ENCODE measurements at places on chromosomes 5 and 9.

- H3K4me1 ChIP-seq, result no peaks in the 10 kb centered on the region
- peaks cover 1% of the 10 kb centered on the region for H3K27me3 ChIP-seq
- H3K4me3 ChIP-seq, result no peak overlapping the region
- no peaks in the 10 kb centered on the region for H3K36me3 ChIP-seq
Measured at GRCh38 chr5:167964529-167964928, 326.9 kb upstream of the WWC1 start.

- H3K4me3 ChIP-seq, result no peak overlapping the region
- H3K27ac ChIP-seq, result no peak overlapping the region
- no peaks in the 10 kb centered on the region for H3K36me3 ChIP-seq
- H3K4me1 ChIP-seq, result no peaks in the 10 kb centered on the region
- DNase-seq, result no peak
Measured at GRCh38 chr5:12272389-12272788, 368.1 kb upstream of the CTNND2 start.

DNA sequence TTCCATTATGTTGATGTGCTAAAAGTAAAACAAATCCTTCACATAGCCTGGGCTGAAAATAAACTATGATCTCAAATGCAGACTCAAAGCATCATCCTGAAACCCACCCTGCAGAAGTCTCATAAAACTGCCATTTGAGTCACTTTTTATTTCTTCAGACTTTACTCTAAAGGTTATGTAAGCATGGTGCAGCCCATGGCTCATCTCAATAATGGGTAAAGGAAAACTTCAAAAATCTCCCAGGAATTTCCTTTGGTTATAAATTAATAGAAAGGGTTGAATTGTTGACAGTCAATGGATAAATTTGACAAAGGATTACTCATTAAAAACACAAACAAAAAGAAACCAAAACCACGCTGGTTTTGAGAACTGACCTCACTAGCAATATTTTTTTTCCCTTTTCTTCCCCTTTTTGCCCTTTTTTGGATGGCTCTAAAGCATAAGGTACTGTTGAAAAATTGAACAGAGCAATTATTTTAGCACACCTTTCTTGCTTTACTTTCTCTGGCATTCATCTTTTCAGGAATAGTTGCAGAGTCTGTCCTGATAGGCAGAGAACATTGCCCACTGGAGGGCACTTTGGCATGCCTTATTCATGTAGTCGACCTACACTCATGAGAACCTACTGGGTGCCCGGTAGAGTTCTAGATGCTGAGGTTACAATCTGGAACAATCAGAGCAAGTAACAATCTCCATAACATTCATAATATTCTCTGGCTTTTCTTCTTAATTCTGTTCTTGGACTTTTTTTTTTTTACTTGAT, 191.4 kb downstream of the TMEM167A start:
- no peak for DNase-seq
- H3K4me1 ChIP-seq, result peaks cover 34% of the 10 kb centered on the region
- no peaks in the 10 kb centered on the region for H3K36me3 ChIP-seq
- no peaks in the 10 kb centered on the region for H3K27me3 ChIP-seq
- no peak overlapping the region for H3K27ac ChIP-seq

DNA sequence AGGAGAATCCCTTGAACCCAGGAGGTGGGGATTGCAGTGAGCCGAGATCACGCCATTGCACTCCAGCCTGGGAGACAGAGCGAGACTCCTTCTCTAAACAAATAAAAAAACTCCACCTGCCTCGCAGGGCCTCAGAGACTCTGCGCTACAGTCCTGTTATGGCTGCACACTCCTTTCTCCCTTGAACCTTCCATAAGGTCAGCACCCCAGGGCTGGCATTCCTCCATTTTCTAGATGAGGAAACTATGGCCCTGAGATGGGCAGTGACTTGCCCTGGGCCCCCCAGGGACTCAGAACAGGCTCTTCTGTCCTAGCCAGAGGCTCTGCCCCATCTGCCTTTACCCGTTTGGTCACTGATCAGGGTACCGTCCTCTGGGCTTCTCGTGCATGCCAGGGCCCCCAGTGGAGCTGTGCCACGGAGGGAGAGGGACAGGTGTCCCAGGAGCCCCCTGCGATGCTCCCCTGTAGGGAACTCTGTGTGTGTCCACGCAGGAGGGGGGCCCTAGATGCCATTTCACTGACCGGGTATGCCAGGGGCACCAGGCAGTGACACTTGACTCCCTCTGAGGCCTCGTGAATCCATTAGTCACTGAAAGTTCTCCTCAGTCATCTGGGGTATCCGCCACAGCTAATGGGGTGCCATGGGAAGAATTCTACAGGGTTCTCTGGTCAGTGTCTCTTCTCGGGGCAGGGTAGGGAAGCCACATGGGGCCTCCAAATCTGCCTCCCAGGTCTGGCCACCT, 16.2 kb downstream of the RALGDS start:
- H3K36me3 ChIP-seq, result peaks cover 41% of the 10 kb centered on the region
- no peaks in the 10 kb centered on the region for H3K27me3 ChIP-seq
- DNase-seq, result no peak
- H3K27ac ChIP-seq, result no peak overlapping the region
- no peaks in the 10 kb centered on the region for H3K4me1 ChIP-seq

GRCh38 chr5:72498284-72498683, 8.9 kb downstream of the ZNF366 start:
- H3K27ac ChIP-seq, result no peak overlapping the region
- no peak overlapping the region for H3K4me3 ChIP-seq
- H3K4me1 ChIP-seq, result no peaks in the 10 kb centered on the region
